SHP77 (cell line): ENCODE measurements at places on chromosomes 16 and 17.

DNA sequence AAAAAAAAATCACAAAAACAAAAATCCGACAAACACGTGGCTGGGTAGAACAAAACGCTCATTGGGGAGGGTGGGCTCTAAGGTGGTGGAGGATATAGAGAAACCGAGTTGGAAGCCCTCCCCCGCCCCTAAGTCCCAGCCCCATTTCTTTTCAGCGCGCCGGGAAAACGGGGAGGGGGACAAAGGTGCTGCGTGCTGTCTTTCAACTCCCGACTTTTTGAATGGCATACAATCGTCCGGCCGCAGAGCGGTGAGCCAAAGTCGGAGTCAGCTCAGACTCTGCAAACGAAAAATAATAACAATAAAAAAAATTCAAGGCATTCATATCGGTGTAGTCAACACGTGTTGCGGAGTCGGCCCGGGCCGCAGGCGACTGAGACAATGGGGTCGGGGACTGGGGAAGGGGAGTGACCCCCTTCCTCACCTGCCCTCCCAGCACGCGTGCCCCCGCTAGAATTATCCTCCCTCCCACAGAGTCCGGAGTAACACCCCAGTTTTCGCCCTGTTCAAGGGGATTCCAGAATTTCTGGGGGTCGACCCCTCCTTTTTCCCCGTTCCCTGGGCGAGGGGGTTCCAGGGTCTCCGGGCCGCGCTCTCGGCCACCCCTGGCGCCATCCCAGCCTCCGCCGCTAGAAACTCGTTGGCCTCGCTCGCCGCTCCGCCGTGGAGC, 1.7 kb upstream of the IGF2BP1 start:
- no peak for DNase-seq

- DNase-seq: no peak
Measured at GRCh38 chr16:76899767-76900166, 291.2 kb upstream of the MON1B start.

DNA sequence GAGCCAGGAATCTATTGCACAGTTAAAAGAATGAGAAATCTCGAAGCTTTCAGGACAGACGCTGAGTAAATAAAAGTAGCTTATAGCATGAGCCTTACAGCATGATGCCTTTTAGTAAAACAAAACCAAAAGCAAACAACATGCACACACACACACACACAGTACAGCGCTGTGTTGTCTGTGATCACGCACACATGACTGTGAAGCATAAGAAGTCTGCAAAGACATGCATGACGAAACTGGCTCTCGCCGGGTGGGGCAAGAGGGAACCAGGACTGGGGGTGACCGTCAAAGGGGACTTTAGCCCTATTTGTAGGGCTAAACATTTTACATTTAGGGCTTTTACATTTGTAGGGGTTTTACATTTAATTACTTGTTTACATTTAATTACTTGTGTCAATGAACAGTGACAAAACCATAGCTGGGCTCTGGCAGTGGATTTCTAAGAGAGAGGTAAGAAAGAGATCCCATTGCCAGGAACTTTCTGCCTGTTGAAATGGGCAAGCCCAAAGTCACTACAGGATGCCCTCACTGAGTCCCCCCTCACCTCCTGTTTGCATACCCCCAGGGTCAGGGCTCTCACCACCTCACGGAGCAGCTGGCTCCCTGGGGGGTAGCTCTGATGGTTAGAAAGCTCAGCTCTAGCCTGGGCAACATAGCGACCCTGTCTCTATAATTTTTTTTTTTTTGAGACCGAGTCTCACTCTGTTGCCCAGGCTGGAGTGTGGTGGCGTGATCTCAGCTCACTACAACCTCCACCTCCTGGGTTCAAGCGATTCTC, 2.0 kb upstream of the TNFRSF13B start:
- DNase-seq: peak; percentile 55

DNA sequence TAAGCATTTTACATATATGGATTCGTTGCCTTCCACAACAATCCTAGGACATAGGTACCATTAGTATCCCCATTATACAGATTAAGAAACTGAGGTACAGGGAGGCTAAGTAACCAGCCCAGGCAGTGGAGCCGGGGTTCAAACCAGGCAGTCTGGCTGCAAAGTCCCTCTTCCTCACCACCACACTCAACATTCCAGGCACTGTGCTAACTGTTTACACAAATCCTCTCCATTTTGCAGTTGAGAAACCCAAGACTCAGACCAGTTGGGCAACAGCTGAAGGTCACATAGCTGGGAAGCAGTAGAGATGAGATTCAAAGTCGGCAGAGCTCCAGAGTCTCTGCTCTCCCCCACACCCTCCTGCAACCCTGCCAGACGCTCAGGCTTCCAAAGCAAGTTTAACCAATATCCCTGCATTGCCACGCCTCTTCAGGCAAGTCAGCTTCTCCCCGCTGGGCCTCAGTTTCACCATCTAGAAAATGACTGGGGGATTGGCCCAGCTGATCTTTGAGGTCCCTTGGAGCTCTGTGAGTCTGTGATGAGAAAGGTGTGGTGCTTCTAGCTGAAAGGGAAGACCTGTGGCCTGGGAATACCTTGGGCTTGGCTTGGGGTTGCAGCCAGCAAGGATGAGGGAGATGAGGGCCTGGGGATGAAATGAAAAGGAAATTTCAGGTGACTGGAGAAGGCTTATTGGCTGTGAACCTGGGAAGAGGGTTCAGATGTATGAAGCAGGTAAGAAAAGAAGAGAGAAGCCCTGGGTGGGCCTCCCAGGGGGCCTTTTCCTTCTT, 14.0 kb downstream of the CCR7 start:
- DNase-seq: peak; percentile 8

- DNase-seq: no peak
Measured at GRCh38 chr17:79850571-79851460, 11.6 kb upstream of the CBX4 start.

- no peak for DNase-seq
Measured at GRCh38 chr17:42270170-42270535, 6.0 kb downstream of the STAT5B start.

DNA sequence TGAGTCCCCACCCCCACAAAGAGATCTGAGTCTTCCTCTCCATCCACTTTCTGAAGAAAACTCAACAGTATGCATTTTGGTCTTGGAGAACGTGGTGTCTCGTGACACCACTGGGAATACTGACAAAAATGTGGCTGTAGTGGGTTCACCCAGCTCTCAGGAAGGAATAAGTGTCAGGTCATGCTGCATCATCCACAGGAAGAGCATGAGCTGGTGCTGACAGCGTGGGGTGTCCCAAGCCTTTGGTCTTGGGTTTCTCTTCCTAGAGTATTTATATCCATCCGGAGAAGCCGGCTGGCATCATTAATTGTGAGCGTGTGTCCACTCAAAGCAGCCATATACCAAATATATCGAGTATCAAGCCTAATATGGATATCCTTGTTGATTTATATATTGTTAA, 55.9 kb downstream of the C17orf67 start:
- no peak for DNase-seq

GRCh38 chr16:81866820-81867440, 87.8 kb downstream of the PLCG2 start:
- no peak for DNase-seq

DNA sequence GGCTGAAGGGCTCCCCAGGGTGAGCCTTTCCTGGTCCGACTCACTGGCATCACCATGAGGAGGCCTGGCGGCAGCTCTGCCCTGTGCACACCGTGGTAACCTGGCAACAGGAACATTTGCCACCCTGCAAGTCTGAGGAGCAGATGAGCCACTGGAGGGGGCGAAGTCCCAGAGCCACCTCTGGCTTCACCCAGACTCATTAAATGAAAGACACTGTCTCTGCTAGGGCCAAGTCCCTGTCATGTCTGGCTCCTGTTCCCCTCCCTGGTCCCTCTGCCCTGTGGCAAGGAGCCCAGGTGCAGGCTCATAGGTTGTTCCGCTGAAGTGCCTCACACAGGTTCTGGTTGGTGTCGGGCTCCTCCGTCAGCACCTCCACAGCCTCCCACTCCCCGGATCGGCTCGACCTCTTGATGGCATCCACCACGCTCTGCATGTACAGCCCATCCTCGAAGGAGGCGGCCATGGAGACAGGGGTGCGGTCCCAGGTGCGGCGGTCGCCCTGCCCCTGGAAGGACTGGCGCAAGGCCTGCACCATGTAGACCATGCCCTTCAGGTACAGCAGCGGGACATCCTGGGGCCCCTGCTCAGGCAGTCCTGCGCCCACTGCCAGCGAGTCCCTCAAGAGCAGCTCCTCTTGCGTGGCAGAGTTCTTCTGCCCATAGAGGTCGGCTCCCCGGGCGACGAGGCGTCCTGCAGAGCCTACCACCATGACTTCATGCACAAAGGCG, 8.4 kb downstream of the C16orf86 start:
- DNase-seq: no peak

DNA sequence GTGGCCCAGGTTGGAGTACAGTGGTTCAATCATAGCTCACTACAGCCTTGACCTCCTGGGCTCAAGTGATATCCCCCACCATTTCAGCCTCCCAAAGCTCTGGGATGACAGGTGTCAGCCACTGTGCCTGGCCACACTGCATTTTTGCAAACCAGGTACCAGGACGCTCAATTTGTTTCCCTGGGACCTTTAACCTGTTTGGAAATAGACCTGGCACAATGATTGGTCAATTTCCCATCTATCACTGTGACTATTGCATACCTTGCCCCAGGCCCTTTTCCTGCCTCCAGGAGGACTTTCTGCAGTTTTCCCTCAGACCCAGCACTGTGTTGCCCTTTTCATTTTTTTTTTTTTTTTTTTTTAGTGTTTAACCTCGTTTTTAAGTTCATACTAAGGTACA, 11.1 kb upstream of the FUS start:
- no peak for DNase-seq

DNA sequence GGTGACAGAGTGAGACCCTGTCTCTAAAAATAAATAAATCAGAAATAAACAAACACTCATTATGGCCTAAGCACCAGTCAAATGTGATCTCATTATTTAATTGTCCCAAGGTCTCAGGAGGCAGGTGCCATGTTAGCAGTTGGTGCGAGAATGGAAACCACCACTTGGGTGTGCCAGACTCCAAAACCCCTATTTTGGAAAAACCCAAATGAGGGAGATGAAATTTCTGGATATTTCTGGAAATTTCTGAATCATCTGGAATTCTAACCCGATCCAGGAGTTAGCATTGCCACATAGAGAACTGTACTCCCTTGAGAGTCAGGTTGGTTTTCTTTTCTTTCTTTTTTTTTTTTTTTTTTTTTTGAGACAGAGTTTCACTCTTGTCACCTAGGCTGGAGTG, 264.0 kb downstream of the XYLT1 start:
- no peak for DNase-seq

DNA sequence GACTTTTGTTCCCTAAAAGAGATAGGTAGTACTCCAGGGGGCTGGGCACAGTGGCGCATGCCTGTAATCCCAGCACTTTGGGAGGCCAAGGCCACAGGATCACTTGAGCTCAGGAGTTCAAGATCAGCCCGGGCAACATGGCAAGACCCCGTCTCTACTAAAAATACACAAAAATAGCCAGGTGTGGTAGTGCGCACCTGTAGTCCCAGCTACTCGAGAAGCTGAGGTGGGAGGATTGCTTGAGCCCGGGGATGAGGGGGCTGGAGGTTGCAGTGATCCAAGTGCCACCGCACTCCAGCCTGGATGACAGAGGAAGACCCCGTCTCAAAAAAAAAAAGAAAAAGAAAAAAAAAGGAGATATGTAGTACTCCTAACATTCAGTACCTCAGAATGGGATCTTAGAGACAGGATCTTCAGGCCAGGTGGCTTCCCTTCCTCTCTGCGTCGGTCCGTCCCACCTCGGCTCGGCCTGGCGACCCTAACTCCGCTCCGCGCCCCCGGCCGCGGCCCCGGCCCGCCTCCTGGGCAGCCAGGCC, 89.6 kb downstream of the CDC27 start:
- DNase-seq: no peak

DNA sequence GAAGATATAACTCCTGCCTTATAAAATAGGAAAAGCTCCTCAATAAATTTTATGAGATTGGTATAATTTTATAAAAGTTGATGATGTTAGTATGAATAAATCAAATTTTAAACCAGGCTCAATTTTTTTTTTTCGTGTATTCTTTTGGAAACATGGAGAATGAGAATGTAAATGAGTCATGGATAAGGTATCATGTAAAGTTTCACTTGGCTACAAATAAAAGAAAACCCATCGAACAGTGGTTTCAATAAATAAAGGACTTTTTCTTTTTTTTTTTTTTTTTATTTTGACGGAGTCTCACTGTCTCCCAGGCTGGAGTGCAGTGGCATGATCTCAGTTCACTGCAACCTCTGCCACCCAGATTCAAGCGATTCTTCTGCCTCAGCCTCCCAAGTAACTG, 67.3 kb downstream of the PHKB start:
- no peak for DNase-seq

- DNase-seq: peak; percentile 71
Measured at GRCh38 chr17:43832976-43833829, at the start of gene MPP3. Gene MPP3 (minus strand): TSS chr17:43833146. CDS start chr17:43831906, 1,240 bp downstream.

DNA sequence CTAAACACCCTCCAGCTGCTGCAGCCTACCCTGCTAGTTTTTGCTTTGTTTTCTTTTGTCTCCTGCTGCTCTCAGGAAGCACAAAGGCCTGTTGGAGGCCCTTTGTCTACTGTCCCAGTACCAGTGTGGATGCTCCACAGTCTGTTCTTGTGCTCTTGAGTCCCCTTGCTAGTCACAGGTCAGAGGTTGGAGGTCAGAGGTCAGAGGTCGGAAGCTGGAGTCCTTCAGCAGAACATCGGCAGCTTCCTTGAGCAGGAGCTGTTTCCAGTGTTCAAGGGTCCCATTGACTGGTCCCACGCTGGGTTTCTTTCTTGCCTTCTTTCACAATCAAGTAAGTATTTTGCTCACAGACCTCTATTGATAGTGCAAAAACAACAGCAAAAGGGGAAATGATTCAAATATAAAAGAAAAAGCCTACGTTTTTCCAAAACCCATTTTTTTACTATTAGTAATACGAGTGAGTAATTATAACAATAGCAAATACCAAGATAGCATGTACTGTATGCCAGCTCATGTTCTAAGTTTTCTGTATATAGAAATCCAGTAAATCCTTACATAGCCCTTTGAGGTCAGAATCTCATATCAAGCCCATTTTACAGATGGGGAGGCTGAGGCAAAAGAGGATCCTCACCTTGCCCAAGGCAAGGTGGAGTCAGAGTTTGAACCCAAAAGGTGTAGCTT, 10.9 kb upstream of the IL34 start:
- DNase-seq: no peak

DNA sequence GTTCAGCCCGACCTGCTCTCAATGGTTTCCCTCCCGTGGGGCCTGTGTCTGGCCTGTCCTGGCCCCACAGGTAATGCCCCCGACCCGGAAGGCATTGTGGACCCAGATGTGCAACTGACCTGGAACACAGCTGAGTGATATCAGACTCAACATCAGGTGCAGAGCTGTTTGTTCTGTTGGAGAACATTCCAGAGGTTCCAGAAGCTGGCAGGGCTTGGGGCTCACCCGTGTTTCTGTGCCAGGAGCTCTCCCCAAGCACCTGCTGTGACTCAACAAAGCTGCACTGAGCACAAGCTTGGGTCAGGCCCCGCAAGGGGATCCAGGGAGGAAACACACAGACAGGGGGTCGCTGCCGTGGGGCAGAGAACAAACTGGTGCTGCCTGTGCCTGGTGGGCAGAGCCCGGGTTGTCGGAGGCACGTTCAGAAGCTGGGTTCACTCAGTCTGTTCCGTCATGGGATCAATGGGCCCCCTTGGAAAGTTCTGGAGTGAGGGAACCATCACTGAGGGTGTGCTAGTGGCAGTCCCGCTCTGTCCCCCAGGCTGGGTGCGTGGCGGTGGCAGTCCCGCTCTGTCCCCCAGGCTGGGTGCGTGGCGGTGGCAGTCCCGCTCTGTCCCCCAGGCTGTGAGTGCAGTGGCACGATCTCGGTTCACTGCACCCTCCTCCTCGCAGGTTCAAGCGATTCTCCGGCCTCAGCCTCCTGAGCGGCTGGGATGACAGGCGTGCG, 22.1 kb downstream of the HS3ST6 start:
- no peak for DNase-seq
